ENCODE measurements at places on chromosomes 1 and 21.

GRCh38 chr1:78143152-78143551, 97.4 kb downstream of the GIPC2 start:
- DNase-seq, result no peak

- DNase-seq, result no peak
Measured at GRCh38 chr1:186050360-186050759, 316.2 kb downstream of the HMCN1 start.

DNA sequence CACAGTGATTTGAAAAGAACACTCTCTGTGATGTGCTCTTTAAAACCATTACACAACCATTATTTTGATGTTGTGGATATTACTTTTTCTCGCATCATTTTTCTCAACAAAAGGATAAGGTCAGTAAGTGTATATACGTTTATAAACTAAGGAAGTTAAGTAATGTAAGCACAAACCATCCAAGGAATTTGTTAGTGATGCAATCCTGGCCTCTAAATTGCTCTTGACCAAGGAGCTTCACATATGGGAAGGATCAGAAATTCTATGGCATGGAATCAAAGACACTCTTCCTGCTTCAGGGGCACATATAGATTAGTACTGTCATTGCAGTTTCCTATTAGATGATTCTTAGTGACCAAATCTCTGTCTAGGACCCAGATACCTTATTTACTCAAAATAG, 3.6 kb upstream of the PPP2R5A start:
- DNase-seq, result no peak

DNA sequence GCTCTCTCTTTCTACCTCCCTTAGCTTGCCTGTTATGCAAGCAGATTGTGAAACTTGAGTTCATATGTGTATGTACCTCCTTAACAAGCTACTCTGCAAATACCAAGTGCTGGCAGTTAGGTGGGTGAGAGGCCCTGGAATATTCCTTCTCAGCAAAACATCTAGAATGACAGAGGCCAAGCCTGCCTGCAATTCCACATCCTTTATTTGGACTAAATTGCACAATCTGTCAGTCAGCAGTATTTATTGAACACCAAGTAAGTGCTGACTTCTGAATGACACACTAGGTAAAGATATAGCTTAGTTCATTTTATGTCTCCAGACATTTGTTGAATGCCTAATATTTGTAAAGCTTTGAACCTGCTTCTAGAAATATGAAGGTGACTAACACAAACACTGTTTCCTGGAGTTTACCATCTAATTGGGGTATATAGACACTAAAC, 87.5 kb downstream of the RGL1 start:
- no peak for DNase-seq

- DNase-seq, result no peak
Measured at GRCh38 chr1:98908980-98909379, 95.7 kb downstream of the PLPPR5 start.
